Stimulated activated CD4-positive, alpha-beta T cell treated with anti-CD3 and anti-CD28 coated beads, TNF-alpha, amount 100 ng/mL, for 24 hours (primary cell): ENCODE measurements at places on chromosomes 4 and X.

DNA sequence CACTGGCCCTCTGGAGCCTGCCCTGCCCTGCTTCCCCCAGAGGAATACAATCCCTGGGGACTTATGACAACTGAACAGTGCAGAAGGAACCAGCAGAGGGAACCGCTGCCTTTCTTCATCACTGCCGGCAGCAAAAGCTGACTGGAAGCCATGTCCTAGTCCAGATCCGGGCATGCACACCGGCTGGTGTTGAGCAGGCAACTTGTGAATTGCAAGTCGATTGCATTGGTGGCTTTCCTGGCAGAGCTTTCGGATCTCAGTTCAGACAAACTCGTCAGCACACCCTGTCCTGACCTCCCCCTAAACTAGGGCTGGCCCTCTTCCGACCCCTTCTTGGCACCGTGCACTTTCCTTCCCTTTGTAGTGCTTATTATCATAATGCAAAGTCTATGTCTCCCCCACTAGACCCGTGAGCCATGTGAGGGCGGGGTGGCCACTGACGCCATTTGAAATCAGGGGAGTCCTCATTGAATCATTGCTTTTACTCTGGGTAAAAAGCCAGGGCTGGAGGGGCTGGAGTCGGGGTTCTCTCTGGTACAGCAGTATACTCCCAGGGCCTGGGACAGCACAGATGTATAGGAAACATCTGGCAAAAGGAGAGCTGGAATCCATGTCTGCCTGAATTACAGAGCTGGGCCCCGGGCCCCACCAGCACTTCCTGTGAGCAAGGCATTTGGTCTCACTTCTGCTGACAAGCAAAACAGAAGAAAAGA lies 1.8 kb downstream of the ARHGAP4 start:
- no peak for DNase-seq

DNA sequence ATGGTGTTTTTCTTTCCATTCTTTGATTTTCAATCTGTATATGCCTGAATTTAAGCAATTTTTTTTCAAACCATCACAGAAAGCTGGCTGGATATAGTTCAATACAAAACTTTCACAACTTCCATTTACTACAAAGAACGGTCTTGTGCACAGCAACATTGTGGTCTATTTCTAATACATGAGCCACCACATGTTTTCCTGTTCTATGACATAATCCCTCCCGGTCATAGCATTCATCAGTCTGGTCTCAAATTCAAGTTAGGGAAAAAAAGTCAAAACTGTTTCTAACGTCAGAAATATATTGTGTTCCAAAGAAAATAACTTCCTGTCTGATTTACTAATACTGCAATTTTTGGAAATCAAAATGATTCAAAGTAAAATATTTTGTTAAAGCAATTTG lies 7.5 kb upstream of the CXCL6 start:
- DNase-seq, result no peak

DNA sequence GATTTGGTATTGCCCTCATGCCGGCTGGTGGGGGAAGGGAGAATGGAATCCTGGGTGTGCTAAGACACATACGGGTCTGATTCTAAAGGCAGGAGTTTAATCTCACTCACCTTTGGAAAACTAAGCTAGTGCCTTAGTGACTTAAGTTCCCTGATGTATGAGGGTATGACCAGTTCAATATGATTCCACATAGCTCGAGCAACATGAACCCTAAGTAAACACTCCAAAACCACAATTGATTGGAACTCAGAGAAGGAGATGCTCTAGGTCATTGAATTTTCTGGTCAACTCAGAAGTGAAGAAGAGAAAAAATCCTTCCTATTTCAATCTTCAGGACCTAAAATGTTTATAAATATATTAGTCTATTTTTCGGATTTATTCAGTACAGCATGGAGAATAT lies 420.1 kb upstream of the INTU start:
- DNase-seq, result no peak

DNA sequence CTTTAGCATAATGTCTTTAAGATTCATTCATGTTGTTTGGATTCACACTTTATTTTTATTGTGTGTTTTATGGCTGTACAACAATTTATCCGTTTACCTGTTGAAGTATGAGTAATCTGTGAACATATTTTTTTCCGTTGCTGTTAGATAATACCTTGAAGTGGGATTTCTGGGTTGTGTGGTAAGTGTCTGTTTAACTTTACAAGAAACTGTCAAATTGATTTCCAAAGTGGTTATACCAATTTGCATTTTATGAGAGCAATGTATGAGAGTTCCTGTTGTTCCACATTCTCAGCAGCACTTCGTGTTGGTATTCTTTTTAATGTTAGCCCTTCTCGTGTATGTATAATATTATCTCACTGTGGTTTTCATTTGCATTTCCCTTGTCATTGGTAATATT lies 53.6 kb downstream of the USP53 start:
- DNase-seq, result no peak

DNA sequence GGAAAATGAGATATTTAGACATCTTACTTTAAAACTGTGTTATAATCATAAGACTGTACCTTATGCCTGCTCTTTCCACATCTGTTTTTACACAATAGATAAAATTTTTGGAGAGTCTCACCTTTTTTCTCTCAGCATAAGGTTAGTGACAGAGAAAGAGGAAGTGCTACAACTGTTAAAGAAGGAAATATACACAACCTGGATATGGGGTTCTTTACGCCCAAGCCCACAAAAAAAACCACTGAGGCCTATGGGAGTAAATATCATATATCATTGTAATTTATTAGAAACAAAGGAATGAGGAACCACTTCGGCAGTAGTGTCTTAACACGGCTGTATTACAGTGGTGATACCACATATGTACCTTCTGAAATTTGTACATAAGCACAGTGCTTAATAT lies 265.9 kb upstream of the GK2 start:
- DNase-seq, result no peak

- DNase-seq, result no peak
Measured at GRCh38 chrX:2231570-2232192, 269.1 kb downstream of the DHRSX start.

- no peak for DNase-seq
Measured at GRCh38 chr4:163913571-163913970, 419.1 kb downstream of the TMA16 start.

DNA sequence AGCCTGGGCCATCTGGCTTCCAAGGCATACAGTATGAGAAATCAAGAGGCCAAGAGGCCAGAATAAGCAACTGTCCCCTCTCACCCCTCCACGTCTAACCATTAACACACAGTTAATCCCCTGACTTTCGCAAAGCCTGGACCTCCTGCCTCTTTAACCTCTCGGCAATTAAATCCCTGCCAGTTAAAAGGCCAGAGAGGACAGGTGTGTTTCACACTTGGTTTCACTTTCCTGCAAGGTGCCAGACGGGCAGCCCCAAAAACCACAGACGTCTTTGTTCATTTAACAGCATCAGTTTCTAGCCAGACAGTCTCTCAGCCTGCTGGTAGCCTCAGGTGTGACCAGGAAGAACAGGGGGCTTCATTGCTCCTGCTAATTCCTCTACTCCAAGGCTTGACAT lies 91.1 kb upstream of the KIT start:
- DNase-seq, result no peak

DNA sequence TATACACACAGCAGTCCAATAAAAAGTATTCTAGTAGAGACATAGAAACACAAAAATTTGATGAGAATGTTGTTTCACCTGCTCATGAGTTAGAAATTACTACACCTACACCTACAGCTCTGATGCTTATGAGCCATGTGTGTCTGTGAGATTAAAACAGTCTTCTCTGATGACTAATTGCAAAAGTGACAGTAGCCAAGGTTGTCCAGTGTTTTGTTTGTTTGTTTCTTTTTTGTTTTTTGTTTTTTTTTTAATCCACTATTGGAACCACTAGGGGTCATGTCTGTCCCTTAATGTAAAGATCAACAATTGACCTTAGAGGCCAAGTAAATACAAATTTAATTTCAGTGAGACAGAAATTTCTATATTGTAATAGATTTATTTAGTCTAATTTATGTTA lies 423.1 kb downstream of the TEX13C start:
- no peak for DNase-seq

- DNase-seq, result no peak
Measured at GRCh38 chrX:3479026-3479425, 132.6 kb upstream of the MXRA5 start.

DNA sequence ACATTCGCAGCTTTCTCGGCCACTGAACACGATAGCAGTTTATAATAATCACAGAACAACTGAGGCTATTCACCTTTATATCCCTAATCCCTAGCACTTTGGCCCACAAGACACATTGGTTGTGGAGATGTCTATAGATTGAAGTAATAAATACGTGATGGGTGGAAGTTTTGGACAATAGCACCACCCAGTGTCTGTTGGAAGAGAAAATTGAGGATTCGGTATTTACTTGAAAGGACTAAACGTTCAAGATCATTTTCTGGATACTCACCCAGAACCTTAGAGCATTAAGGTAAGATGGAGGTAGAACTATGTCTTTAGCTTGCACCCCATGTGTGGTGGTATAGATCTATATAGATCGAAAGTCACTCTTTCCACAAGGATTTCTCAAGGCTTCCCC lies 787 bp upstream of the TMSB15A start:
- no peak for DNase-seq

DNA sequence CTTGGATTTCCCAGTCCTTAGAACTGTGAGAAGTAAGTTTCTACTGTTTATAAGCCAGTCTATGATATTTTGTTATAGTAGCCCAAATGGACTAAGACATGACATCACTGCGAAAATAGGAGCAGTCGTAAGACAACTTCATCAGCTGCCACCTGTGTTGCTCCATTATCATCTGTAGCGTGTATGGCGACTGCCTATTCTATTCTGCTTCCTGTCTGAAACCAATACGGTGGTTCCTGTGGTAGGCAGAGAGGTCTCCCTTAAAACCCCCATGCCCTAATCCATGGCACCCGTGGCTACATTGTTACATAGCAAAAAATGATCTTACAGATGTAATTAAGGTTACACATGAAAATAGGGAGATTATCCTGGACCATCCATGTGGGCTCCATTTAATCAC lies 105.4 kb upstream of the FAT1 start:
- DNase-seq, result no peak

DNA sequence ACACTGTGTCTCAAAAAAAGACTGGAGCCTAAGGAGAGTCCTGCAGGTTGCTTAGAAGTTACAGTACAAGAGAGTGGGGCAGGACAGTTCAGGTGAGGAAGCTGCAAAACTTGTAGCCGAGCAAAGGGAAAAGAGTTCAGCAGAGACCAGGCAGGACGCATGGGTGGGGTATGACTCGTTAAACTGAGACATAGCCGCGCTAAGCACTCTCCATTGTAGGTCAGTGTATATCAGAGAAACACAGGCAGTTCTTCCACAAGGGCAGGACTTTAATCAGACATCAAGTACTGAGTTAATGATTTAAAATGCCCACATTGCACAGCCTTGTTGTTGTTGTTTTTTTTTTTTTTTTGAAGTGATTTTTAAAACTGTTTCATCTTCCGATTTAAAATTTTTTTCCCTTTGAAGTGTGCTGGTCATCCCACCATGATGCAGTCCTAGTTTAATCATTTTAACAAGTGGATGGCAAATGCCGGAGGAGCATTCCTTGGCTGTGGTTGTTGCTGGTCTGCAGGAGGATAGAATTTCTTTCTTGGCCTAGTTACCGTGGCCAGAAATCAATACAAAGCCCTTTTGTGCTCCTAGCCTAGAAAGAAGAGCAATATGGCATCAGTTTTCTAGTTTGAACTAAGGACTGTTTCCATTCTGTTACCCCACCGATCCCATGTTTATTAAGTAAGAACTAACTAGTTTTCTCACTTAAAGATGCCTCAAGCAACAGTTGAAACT lies 10.3 kb downstream of the LAP3 start:
- DNase-seq, result no peak

- peak; percentile 27 for DNase-seq
Measured at GRCh38 chr4:37666625-37667071, 19.5 kb downstream of the RELL1 start.

DNA sequence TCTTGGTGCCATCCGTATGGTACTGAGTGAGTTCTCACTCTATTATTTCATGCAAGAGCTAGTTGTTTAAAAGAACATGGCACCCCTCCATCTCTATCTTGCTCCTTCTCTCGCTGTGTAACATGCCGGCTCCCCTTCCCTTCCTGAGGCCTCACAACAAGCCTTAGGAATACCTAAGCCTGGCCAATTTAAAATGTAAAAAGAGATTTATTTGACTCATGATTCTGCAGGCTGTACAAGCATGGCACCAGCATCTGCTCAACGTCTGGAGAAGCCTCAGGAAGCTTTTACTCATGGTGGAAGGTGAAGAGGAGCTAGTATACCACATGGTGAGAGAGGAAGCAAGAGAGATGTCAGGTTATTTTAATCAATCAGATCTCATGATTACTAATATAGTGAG lies 90.4 kb upstream of the NUDT10 start:
- no peak for DNase-seq

DNA sequence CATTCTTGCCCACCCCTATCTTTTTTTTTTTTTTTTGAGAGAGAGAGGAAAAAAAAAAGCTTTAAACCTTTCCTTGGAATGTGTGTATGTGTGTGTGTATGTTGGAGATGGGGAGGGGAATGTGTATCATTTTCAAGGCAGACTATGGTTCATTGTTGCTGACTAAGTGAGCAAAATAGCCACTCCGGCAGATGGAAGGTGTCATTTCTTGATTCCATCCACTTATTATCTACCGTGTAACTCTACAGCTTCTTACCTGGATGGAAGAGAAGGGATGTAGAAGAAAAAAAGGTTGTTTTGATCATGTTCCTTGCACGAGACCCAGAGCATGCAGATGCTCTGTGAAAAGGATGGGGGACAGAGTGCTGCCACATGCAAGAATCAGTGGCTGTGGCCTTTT lies 5.9 kb upstream of the GK2 start:
- DNase-seq, result no peak

DNA sequence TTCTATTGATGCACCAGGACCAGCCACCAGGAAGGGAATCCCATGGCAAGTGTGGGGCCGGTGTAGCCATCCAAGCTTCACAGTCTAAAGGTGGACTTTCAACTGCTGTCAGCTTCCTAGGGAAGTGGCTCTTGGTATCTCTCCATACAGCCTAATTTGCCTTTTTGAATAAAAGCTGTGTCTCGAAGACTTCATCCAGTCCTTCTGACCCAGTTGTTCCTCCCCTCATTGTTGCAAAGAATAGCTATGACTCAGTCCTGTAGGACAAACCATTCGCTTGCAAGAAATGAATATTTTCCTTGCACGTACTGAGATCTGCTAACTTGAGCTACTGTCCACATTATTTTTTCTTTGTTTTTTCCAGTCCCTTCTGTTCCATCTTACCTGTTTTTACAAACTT lies 145.1 kb upstream of the CTSO start:
- DNase-seq, result no peak

DNA sequence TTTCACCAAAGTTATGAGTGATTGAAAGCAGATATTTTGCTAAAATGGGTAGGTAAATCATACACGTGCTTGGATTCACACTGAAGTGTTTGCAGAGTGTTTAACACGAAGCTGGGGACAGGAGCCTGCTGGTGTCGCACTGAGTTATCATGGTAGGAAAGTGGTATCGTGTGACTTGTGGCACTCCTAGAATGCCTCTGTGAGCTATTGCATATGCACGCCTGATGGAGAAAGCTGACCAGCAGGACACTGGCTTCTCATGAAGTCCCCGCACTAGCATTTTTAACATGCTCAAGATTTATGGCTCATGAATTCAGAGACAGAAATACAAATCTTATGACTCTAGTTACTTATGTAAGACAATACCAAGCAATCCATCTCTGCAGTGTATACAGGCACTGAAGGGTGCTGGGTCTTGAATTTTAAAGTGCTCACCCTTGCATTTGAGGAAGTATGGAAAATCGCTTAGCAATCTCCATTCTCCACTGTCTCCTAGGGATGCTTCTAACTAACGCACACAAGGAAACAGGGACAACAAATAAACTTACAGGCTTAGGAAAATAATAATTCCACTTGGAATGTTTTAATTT lies 19.8 kb downstream of the VCX3B start:
- DNase-seq, result no peak

- no peak for DNase-seq
Measured at GRCh38 chrX:148878371-148878770, 378.0 kb downstream of the AFF2 start.
